ENCODE measurements at places on chromosomes 7 and 10.

- DNase-seq, result no peak
Measured at GRCh38 chr10:89357975-89358374, 19.9 kb upstream of the IFIT1B start.

GRCh38 chr7:48454750-48455192, 283.5 kb downstream of the ABCA13 start:
- DNase-seq, result no peak

DNA sequence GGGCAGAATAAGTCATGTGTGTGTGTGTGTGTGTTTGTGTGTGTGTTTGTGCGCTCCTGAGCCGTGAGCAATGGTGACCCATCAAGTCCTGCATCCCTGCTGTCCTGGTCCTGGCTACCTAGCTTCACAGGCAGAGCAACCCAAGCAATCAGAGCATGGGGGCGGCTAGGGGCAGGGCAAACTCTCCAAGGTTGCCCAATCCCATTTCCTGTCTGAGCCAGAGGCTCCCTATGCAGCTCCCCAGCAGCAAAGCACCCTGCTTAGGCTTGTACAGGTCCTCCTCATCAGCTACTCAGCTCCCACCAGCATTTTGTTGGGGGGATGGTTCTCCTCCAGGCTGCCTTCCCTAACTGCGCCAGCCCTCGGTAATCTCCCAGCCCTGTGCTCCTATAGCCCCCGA, 31.1 kb upstream of the CRHR2 start:
- DNase-seq, result no peak

- DNase-seq, result no peak
Measured at GRCh38 chr10:110355922-110356627, 51.4 kb upstream of the SMNDC1 start.

DNA sequence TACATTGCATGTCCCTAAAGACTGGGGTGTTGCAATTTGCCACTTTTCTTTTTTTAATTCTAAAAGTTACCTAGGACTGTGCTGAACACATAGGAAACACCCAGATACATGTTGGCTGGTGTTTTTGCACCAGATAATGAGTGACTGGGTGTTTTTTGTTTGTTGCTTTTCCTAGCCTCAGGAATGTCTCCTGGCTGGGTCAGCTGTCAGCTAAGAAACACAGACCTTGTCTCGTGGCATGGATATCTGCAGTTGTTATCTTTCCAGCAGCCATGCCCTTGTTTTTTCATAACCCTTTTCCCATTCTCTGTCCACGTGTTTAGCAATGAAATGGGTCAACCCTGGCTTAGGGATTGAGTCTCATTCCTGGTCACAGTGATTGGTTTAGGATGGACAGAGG, 433.9 kb upstream of the ZMIZ1 start:
- DNase-seq, result no peak

GRCh38 chr7:69772718-69773436, 174.6 kb downstream of the AUTS2 start:
- DNase-seq, result no peak

DNA sequence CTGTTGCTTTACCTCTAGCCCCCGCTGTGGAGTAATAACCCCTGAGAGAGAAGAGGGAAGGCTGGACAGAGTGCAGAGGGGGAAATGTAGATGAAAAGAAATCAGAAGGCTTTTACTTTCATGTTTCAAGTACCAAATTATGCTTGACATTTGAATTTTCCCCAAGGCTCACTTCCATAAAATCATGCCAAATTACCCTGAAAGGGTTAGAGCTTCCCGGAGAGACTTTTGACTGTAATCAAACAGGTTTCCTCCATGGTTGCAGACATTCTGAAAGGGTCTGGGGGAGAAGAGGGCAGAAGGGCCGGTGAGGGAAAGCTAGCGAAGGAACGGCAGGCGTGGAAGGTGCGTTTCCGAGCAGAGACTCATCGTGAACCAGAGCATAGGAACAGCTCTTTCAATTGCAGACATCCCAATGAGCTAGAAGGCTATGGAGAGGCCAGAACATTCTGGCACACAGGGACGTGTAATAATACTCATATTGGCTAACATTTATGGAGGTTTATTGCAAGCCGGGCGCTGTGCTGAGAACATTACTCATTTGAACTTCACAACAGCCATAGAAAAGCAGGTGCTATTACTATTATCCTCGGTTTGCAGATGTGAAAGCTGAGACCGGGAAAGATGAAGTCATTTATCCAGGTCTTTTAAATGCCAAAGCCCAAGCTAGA, 620.8 kb upstream of the AUTS2 start:
- DNase-seq, result no peak

DNA sequence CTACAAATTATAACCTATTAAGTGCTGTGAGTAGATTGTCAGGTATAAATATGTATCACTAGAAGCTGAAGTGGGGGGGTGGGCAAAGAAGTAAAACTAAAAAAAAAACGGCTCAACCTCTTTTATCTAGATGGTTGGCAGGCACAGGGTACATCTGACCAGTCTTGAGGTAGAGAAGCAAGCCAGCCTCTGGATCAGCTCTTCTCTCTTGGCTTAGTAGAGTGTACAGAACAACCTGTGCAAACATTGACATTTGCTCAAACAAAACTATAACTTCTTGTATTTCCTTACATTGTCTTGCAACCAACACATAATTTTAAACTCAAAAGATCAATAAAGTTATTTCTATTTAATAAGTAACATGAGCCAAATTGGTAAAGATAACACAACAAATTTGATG, 25.6 kb downstream of the DNA2 start:
- DNase-seq, result no peak
